ENCODE measurements at places on chromosomes 2 and 18.
A peak's percentile ranks its signal among the peaks of the same experiment; 100 is the strongest.

- no peak for DNase-seq
These were observed 590.3 kb upstream of the CHAC2 start for GRCh38 chr2:53177327-53177726.

DNA sequence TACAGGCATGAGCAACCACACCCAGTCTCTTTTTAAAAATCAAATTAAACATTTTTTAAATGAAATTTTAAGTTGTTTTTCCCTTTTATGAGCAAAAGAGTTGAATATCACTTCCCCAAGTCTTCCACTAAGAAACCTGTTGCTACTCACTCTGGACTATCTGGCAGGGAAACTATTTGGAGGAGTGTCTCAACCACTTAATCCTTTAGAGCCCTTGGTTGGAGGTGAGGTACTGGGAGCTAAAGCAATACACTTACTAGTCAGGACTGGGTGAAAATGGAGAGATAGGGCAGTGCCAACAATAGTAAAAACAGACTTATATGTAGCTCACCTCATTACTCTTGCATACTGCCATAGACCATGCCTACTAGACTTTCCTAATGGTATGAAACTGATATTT is 135.5 kb downstream of the RND3 start:
- no peak for DNase-seq

- DNase-seq, result no peak
These were observed 273.2 kb downstream of the BCL2 start for GRCh38 chr18:63046375-63046774.

- no peak for DNase-seq
These were observed 12.6 kb downstream of the BCL2 start for GRCh38 chr18:63306819-63307550.

GRCh38 chr2:56183643-56184499 is at the start of gene CCDC85A:
Gene CCDC85A (plus strand): TSS chr2:56183990. CDS start chr2:56184625, 635 bp downstream.
- no peak for DNase-seq

DNA sequence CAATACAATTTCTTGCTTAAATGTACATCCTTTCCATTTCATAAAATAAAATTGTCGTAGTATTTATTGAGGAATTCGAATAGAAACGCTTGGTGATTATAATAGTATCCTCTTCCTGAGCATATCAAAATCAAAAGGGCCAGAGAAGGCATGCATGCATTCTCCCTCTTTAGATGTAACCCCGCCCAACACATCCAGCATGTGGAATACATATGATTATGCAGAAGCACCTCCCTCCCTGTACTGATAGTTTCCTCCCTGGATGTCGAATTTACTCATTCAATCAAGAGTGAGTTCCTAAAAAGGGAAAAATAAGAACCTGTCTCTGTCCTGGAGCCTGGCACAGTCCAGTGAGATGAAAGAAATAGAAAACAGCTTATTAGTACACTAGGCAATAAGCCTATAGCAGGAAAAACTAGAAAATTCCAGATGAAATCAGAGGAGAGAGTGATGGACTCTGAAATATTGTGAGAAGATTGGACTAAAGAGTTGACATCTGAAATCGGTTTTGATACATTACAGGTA is 262.9 kb downstream of the RDH14 start:
- DNase-seq, result no peak

- DNase-seq, result no peak
These were observed 172.0 kb downstream of the SLC4A10 start for GRCh38 chr2:161796192-161796591.

- DNase-seq, result no peak
These were observed 9.0 kb upstream of the NPPC start for GRCh38 chr2:231935207-231935524.

DNA sequence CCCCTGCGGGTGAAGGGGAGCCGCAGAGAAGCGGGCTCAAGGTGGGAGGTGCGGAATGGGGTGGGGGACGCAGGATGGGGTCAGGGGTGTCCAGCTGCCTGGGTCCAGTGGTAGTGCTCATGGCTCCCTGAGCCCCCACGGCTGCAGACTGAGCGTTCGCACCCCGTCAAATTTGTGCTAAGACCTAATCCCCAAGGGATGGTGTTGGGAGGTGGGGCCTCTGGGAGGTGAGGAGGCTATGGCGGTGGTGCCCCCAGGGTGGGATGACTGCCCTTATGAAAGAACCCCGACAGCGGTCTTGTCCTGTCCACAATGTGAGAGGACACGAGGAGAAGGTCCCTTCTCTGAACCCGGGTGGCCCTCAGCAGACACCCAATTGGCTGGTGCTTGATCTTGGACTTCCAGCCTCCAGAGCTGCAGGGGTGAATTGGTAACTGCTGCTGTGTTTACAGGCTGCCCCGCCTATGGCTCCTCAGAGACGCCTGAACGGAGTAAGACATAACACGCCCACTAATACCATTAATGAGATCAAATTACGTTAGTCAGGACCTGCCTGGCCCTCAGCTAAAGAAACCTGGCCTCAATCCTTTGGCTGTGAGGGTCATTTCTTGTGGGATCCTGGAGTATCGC is 42.6 kb downstream of the PXDN start:
- DNase-seq, result no peak

DNA sequence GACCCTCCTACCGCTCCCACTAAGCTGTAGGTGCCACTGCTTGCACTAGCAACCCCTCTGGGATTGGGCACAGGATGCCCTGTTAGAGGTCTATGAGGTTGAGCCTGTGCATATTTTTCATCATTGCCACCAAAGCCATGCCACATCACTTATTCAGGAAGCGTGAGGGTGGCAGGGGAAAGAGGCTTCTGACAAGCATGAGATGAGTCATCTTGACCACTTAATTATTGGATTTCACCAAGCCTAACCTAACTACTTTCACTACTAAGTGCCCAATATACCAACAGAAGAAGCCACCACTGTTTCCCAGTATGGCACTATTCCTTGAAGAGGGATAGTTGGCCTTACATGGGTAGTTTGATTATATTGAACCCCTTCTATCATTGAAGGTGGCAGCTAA is 181.3 kb upstream of the EPHA4 start:
- DNase-seq, result no peak

- no peak for DNase-seq
These were observed 5.7 kb downstream of the ITGB6 start for GRCh38 chr2:160194351-160194750.

DNA sequence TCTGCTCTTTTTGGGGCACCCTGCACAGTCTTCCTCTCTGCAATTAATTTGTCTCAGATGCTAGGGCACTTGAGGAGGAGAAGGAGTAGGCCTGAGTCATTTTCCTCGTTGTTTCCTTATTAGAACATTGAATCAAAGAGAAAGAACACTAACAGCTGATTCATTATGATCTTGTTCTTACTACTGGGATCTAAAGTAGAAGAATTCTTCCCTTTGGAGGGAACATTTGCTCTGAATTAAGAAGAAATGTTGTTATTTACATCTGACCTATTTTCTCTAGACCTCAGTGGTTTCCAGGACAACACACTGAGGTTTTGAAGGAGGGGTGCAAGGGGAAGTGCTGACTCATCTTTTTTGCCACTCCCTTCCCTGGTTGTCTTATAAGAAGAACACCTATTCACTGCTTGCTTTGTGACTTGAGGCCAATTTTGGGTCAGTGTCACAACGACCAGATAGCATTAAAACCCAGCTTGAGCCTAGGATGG is 24.3 kb upstream of the STAT1 start:
- peak; percentile 74 for DNase-seq

- DNase-seq, result no peak
These were observed 184.7 kb downstream of the MREG start for GRCh38 chr2:215828528-215829184.

DNA sequence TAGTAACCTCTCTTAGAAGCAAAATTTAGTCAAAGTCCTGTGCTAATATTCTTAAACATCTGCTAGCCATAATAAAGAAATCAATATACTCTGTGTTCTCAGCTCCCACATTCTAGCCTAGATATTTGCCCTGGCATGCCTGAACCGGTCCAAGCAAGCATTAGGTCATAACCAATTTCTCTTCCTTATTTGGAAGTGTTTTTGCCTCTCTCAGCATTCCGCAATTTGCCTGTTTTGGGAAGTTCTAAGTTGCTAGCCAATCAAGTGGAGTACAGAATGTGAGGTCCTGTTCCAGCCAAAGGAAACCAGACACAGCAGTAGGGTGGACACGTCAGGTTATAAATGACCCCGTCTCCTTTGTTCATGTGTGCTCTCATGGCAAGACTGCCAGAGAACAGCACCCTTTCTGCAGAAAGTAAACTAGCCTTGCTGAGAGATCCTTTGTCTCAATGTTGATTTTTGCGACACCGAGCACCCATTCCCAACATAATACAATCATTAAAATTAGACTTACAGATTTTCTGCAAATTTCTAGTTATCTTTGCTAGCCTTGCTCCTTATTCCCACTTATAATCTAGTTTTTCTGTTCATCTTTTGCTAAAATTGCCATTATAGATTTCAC is 13.0 kb upstream of the SULT1C4 start:
- no peak for DNase-seq
